ENCODE measurements at places on chromosomes 5 and 9.

GRCh38 chr9:123608104-123608503 is 252.1 kb downstream of the CRB2 start:
- DNase-seq: no peak

DNA sequence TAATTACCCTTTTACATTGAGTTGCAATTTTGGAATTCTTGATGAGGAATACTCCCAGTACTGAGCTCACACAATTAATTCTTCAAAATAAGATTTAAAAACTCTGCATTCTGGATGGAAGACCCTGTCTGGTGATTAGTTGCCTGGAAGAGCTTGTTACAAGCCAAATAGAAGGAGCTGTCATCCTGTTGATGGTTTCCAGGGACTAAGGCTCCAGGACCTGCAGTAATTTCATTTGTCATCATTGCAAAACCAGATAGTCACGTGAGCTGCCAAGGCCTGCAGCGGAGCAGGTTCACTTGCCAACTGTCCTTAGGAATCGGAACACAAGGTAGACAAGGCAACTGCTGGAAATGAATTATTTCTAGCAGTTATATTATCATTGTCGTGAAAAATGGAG is 597.7 kb downstream of the CCDC171 start:
- DNase-seq: no peak

DNA sequence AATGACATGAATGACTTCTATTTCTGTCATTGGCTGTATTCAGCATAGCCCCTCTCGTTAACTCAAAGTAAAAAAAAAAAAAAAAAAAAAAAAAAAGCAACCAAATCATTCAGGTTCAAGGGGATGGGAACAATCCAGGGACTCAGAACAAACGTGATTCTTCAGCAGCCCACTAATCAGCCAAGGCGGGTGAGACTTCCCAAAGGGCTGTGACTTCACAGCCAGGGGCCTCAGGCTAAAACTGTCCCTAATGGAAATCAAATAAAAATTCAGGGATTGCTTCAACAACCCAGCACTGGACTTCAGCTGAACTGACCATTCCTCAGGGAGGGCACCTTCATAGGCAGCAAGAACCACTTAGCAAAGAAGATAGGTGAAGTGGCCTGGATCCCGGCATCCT is 86.2 kb upstream of the FAM169A start:
- no peak for DNase-seq

DNA sequence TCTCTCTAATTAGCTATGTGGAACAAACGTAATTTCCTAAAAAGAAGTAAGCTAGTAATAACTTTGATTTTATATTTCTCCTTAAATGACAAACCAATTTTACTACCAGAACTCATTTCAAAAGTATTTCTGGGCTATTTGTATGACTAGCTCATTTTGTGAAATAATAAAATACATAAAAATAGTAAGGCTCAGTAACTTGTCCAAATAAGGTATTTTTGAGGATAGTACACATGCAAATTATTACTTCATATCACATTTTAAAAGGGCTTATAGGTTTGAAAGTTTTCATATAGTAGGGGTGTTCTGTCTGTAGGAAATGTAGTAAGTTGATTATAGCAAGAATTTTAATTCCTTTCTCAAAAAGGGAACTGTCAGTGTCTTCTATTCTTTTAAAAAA is 26.5 kb downstream of the C9orf85 start:
- no peak for DNase-seq

DNA sequence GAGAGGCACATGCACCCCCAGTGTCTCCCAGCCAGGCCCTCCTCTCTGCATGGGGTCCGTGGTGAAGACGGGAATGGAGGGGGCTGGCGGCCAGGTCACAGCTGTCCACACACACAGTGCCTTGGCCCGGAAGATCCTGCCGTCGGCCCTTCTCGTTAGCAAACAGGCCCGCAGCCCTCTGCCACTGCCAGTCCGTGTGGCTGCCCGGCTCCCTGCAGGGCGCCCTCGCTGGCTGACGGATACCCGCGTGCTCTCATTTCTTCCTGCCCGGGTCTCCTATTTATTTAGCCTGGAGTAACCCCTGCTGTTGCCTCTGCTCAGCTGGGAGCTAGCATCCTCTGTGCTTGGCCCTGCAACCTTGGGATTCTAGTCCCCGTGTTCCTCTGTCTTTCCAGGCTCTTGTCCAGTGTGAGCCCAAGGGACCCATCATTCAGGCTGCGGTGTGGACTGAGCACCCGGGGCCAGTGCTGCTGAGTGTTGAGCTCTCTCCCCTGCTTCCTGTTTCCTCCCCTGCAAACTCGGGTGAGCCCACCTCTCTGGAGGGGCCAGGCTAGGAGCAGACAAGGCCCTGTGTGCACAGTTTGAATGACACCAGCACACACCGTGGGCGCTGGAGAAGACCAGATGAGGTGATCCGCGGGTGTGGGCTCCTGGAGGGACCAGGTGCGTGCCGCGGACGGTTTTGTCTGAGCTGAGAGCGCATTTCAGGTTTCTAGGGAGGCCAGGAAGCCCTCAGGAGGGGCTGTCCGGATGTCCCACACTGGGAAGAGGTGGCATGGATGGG is 14.6 kb upstream of the RNU6ATAC start:
- DNase-seq: no peak

GRCh38 chr9:504921-505740 is 290.5 kb downstream of the DOCK8 start:
- DNase-seq: no peak
